ENCODE measurements at places on chromosomes 6 and 20.

DNA sequence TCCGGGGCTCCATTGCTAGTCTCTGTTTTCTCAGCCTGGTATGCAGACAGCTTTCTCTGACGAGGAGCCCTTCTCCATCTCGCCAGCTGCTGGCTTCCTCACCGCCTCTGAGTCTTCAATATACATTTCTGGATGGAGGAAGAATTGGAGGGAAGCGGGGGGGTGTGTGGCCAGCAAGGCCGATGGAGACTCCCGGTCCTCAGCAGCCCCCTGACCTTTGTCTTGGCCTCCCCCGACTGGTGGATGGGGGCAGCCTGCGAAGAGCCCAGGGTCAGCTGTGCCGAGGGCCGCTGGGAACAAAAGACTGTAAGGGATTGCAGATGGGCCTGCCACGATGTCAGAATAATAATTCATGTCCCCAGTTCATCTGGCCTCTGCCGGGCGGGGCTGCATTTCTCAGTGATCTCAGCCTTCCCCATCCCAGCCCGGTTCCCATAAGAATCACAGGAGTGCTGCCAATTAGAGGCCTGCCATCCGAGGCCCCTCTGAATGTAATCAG lies 54.3 kb upstream of the STX16 start:
- DNase-seq: no peak

DNA sequence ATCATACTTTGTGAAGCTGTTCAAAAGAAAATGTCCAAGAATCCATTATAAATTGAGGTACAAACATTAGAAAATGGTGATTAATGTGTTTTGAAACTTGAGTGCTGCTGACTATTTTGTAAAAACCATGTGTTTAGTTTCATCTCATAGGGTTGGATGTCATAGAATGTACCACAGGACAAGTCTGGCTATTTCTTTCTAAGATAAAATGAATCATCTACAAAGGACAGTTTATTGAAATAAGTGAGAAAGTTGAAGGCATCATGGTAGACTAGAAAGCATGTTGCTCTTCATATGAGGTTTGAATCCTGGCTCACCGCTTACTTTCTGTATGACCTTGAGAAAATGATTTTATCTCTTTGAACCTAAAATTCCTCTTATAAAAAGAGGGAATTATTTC lies 29.2 kb upstream of the SMAP1 start:
- no peak for DNase-seq

- DNase-seq: peak; percentile 76
Observed at GRCh38 chr6:32868257-32868788, 14.3 kb downstream of the PSMB9 start.

DNA sequence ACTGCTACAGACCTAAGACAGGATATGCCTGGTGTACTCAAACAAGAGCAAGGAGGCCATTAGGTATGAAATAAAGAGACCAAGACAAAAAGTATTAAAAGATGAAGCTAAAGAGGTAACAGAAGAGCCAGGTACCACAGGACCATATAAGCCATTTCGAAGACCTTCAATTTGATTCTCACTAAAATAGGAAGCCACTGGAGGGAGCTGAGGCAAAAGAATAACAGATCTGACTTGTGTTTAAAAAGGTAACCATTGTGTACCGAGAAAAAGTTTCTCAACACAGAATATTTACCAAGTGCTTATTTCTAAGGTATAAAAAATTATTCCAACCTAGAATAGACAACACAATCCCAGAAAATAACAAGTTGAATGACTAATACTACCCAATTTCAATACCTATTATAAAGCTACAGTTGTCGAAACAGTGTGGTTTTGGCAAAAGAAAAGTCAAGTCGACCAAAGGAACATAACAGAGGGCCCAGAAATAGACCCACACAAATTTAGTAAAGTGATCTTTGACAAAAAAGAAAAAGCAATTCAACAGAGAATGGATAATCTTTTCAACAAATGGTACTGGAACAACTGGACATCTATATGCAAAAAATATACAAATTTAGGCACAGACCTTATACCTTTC lies 125.3 kb upstream of the DST start:
- DNase-seq: no peak

GRCh38 chr6:36135053-36135731 lies 4.9 kb downstream of the MAPK13 start:
- no peak for DNase-seq
